Fibroblast of skin of right quadriceps (primary cell): ENCODE measurements at places on chromosomes 6 and 20.

DNA sequence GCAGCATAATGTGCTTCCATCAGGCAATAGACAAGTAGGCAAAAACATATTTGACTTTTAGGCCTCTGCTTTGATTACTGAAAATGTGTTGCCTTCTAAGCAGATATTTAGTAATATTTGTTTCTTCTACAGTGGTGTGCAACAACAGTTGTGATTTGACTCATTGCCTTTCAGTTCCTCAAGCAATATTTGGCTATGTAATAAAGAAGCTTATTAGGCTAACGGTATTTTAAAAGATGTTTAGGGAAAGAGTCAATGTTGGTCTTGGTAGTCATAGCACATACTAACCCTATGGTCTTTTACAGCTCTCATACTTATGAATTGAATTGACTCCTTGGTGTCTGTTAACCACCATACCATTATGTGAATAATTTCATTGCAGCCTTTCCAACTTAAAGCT, 124.1 kb downstream of the GRIK2 start:
- DNase-seq: no peak

- no peak for DNase-seq
These were observed 233.1 kb upstream of the ZNF217 start for GRCh38 chr20:53826597-53827291.

GRCh38 chr6:39279539-39279938, 34.7 kb downstream of the KCNK17 start:
- DNase-seq: no peak

- DNase-seq: no peak
These were observed 49.2 kb downstream of the HLA-DPB1 start for GRCh38 chr6:33124947-33125346.

DNA sequence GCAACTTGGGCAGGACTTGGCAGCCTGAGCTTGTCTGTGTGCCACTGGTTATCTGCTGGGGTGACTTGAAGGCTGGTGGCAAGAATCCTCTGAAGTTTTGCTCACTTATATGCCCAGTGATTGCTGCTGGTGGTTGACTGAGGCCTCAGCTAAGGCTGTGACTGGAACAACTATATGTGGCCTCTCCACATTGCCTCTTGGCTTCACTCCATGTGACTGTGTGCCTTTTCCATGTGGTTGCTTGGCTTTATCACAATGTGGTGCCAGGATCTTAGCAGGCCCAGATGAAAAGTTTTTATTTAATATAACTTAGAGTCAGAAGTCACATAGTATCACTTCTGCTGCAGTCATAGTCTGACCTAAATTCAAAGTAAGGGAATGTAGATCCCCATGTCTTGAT, 104.5 kb downstream of the ADAT2 start:
- DNase-seq: no peak

DNA sequence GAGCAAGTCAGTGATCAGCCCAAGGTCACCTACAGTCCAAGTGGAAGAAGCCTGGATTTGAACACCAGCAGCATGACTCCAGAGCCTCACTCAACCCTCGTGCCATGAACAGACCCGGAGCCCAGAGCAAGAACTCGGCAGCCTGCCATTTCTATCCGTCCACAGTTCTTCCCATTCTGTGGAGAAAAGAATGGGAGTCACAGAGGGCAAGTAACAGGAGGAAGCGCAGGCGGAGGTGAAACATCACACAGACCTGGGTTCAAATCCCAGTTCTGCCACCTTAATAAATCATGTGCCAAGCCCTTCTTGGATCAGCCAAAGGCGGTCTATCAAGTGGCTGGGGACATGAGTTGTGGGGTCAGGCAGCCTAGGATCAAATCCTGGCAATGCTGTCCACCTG, 4.3 kb downstream of the PREX1 start:
- DNase-seq: no peak

DNA sequence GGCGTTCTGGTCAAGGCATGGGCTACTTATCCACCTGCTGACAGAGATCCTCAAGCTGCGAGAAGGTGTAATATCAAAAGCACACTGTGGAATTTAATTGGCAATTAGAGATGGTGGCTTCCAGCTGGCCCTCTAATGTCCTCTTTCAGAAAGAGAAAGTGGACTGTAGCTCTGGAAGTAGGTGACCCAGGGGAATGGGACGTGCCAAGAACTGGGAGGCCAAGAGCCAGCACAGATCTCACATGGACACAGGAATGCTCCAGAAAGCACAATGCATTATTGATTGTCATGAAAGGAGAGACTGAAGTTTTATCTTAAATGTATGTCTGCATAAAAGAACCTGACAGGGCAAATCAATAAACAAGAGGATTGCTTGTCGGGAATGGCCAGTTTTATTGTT, 198.6 kb upstream of the CDH4 start:
- no peak for DNase-seq
